Activated CD4-positive, alpha-beta memory T cell treated with anti-CD3 and anti-CD28 coated beads for 36 hours (primary cell): ENCODE measurements at places on chromosomes 12 and 14.
A peak's percentile ranks its signal among the peaks of the same experiment; 100 is the strongest.

- peak; percentile 12 for DNase-seq
Observed at GRCh38 chr14:101001311-101002069, 98.0 kb upstream of the RTL1 start.

DNA sequence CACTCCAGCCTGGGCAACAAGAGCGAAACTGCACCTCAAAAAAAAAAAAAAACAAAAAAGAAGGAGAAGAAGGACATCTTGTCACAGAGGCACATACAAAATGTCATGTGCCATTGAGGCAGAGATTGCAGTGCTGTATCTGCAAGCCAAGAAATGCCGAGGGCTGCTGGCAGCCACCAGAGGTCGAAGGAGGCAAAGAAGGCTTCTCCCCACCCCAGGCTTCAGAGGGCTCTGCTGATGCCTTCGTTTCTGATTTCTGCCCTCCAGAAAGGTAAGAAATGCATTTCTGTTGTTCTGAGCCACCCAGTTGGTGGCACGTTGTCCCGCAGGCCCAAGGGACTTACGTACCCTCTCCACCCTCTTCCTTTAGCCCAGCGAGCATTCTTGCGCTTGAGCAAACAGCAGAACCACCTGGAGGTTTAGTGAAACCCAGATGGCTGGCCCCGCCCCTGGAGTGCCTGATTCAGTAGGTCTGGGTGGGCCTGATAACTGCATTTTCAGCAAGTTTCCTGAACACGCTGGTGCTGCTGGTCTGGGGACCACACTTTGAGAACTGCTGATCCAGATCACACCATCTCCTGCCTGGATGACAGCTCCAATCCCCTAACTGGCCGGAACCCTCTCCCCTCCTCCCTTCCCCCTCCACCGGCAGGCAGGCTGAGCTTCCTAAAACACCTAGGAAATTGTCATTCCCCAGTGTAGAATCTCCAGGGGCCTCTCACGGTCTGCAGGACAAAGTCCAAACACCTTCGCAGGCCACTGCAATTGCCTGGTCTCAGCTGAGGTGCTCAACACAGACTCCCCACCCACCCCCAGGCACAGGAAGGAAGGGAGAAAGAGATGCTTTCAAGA, 21.1 kb upstream of the SCARB1 start:
- no peak for DNase-seq

DNA sequence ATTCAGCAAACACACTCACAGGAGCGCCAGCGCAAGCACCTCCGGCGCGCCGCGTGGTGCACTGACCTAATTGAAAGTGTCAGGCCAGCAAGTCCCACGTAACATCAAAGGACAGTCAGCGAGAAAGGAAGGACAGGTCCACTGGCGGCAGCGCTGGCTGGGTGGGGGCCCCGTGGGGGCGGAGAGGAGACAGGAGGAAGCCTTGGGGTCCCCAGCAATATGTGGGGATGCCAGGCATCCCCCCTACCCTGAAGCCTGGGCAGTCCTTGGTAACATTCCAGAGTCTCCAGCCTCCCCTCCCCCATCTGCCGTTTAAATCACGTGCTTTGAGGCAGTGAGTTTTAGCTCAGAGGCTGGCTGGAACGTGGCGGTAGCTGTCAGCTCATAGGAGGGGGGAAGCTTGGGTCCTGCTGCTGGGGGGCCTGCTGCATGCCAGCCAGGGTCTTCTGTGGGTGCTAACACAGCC, 159.2 kb downstream of the CALM1 start:
- DNase-seq, result no peak

- peak; percentile 67 for DNase-seq
Observed at GRCh38 chr12:113422030-113422885, at the start of gene SDSL. SDSL (plus strand) TSS chr12:113422380; CDS start chr12:113427983, 5,603 bp downstream.

DNA sequence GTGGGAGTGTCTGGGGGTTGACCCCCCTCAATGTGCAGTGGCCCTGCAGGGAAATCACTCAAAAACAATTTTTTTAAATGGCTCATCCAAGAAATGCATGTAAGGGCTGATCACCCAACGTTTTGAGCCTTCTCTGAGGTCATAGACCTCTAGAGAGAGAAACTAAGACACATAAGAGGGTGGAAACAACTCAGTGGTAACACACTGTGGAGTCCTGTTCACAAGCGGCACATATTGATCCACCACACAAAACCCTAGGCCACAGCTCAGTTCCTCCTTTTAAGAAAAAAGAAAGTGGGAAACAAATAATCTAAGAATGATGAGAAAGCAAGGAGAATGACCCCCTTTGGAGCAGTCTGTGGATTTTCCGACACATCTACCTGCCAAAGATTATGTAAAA, 83.0 kb upstream of the METAP2 start:
- no peak for DNase-seq

DNA sequence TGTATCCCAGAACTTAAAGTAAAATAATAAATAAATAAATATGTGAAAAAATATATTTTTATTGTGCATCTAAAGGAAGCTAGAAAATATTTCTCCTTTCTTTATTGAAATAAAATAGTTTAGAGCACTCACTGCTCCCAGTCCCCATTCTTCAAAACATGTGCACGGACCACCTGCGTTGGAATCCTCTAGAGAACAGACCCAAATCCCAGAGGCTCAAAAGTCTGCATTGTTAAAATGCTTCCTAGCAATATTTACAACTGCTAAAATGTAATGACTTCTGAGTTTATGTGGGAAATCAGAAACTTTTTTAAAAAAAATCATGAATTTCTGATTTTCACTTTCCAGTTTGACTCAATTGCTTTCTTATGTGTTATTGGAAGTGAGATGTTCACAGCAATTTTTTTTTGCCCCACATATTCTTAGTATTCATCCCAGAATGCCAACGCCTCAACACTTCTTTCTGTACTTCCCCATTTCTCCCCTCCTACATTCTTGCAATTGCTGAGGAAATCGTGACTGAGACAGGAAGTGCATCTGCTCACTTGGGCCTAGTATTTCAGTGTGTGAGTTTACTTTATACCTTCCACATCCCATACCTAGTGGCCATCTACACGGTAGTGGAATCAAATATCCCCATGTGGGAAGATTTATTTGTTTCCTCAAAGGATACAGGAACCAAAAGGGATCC, 116.0 kb upstream of the FLRT2 start:
- no peak for DNase-seq

DNA sequence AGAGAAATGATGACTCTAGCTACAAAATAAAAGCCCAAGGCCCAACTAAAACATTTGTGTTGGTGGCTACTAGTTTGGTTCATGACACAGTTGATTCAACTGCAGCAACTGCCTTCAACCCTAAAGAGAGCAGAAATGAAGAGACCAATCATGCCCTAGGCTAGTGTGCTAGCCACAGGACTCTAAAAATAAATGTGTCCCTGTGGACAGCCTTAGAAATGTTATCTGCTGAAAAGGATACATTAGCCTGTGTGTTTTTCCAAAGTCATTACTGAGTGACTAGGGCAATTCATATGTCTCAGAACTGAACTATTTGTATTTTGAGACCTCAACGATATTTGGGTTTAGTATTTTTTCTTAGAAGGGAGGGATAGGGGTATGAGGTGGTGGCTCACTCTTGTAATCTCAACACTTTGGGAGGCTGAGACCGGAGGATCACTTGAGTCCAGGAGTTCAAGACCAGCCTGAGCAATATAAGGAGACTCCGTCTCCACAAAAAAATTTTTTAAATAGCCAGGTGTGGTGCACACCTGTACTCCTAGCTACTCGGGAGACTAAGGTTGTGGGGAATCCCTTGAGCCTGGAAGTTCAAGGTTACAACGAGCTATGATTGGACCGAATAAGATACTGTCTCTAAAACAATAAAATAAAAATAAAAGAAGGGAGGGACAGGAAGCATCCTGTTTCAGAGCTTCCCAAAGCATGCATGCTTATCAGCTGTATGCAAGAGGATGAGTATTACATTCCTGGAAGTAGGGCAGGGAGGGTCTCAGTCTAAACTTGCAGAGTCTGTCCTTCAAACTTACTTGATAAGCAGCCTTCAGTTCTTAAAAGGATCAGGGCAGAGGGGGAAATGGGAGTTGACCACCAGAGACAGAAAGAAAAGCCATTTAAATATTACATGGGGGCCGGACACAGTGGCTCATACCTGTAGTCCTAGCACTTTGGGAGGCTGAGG, 29.6 kb upstream of the NAP1L1 start:
- no peak for DNase-seq

GRCh38 chr14:93962701-93963601, 13.4 kb downstream of the ASB2 start:
- DNase-seq, result peak; percentile 79
